ENCODE measurements at places on chromosomes 4 and X. TPM values are rescaled to one million over a fixed set of nuclear protein-coding genes. Genes with fewer than 3 reads are reported as not detected.

The BRS3 gene
- polyA plus RNA-seq = not detected

DNA sequence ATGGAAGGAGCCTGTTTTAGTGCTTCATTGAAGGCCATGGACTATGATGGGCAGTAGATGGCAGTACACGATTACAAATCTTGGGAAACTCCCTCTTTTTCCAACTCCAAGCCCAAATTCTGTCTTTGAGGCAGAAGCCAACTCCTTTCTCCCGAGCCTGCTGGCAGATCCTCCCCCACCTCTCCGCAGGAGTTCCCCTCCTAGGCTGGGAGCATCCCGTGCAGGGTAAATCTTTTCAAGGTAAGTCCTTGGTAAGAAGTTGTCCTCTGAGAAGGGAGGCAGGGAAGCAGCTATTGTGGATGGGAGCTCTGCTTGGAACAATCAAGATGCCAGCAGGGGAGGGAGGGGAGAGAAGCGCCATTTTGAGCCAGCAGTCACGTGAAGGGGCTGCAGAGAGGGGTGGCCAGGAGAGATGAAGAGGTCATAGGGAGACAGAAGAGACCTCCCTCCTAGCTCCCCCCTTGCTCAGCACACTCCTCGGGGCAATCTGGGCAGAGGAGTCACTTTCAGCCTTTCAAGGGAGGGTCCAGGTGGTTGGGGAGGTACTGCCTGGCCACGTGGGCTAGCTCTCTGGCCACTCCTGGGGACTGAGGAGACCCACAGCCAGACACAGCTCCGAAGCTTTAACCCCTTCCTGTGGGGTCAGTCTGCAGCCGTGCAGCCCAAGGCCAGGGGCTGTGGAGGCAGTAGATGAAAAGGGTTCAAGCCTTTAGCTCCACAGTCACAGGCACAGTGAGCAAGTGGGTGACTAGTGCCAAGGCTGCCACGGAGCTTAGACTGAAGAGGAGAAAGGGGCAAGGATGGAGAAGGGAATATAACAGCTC lies 9.6 kb downstream of the CC2D2A start:
- DNase-seq = no peak
- H3K27ac ChIP-seq = no peak overlapping the region
- no peaks in the 10 kb centered on the region for H3K27me3 ChIP-seq
- no peaks in the 10 kb centered on the region for H3K4me1 ChIP-seq
- H3K36me3 ChIP-seq = no peaks in the 10 kb centered on the region

The TBC1D19 gene
- polyA plus RNA-seq = 2.7 TPM

GRCh38 chrX:5082705-5083104 lies 1146.0 kb downstream of the NLGN4X start:
- H3K36me3 ChIP-seq = no peaks in the 10 kb centered on the region
- no peak for DNase-seq
- H3K27ac ChIP-seq = no peak overlapping the region
- H3K4me3 ChIP-seq = no peak overlapping the region
- H3K27me3 ChIP-seq = no peaks in the 10 kb centered on the region
- H3K4me1 ChIP-seq = no peaks in the 10 kb centered on the region

DNA sequence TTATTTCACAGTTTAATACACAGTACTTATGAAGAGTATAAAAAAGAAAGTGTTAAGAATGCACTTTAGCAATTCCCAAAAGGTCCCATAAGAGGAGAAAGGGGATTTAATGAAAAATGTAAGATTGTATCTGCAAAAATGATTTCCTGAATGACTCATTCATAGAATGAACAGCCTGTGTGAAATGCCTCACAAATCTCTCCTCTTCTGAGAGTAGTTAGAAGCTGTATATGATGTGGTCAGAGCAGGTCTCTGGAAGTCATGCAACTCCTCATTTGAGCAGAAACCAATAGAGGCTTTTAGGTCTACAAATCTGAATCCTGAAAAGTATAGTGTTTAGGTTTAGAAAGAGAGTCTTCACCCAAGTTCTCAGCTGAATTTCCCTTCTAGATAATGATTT lies 381.3 kb upstream of the INTU start:
- no peaks in the 10 kb centered on the region for H3K4me1 ChIP-seq
- no peaks in the 10 kb centered on the region for H3K27me3 ChIP-seq
- no peak overlapping the region for H3K27ac ChIP-seq
- H3K36me3 ChIP-seq = no peaks in the 10 kb centered on the region
- H3K4me3 ChIP-seq = no peak overlapping the region

All from naive B cell (primary cell).